ENCODE measurements at places on chromosomes 2 and 18. TPM values are rescaled to one million over a fixed set of nuclear protein-coding genes. Genes with fewer than 3 reads are reported as not detected.

SCYGR4 gene
- not detected for total RNA-seq

DNA sequence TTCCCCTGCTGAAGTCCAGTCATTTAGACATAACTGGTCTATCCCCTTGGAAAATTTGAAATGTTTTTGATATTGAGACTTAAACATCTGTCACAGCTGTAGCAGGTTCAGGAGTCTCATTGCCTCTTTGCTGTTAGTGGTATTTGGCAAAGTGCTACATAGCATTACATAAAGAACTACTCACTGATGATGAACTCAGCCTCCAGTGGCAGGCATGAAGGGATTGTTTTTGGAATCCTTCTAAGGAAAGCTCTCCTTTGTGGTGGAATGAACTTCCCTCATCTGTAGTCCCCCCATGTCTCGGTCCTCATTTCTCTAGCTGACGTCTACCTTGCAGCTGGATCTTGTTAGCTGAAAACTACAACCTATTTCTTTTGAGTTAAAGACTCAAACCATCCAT lies 111.6 kb downstream of the TACR1 start:
- no peaks in the 10 kb centered on the region for H3K36me3 ChIP-seq
- no peaks in the 10 kb centered on the region for H3K4me1 ChIP-seq
- no peaks in the 10 kb centered on the region for H3K27me3 ChIP-seq
- no peak overlapping the region for H3K27ac ChIP-seq

GRCh38 chr18:66999003-66999402 lies 395.1 kb upstream of the CDH19 start:
- DNase-seq = no peak
- H3K27me3 ChIP-seq = no peaks in the 10 kb centered on the region
- H3K4me3 ChIP-seq = no peak overlapping the region
- no peak overlapping the region for H3K27ac ChIP-seq

- no peaks in the 10 kb centered on the region for H3K36me3 ChIP-seq
- H3K27me3 ChIP-seq = no peaks in the 10 kb centered on the region
- no peak overlapping the region for H3K27ac ChIP-seq
- DNase-seq = no peak
- no peak overlapping the region for H3K4me3 ChIP-seq
- no peaks in the 10 kb centered on the region for H3K4me1 ChIP-seq
Measured at GRCh38 chr2:238927746-238928519, 80.0 kb downstream of the TWIST2 start.

- no peaks in the 10 kb centered on the region for H3K4me1 ChIP-seq
- H3K4me3 ChIP-seq = no peak overlapping the region
- no peaks in the 10 kb centered on the region for H3K27me3 ChIP-seq
- DNase-seq = no peak
- H3K27ac ChIP-seq = no peak overlapping the region
Measured at GRCh38 chr2:75002007-75002406, 43.6 kb downstream of the POLE4 start.

- H3K4me1 ChIP-seq = no peaks in the 10 kb centered on the region
- no peaks in the 10 kb centered on the region for H3K27me3 ChIP-seq
- no peak overlapping the region for H3K4me3 ChIP-seq
Measured at GRCh38 chr2:130785466-130786055, 30.2 kb downstream of the AMER3 start.

DNA sequence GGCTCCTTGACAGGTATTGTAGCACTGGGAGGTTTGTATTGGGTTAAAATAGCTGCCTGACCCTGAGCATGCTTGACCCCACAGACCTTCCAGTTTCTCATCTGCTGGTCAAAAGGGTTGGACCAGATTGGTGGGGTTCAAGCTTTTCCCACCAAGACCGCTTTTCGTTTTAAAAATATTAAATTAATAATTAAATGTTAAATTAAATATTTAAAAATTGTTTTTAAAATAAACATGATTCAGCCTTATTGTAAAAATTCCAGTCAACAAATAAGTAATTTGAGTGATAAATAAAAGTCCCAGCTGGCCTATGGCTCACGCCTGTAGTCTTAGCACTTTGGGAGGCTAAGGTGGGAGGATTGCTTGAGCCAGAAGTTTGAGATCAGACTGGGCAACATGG lies 36.6 kb upstream of the MCFD2 start:
- no peak overlapping the region for H3K27ac ChIP-seq
- H3K27me3 ChIP-seq = no peaks in the 10 kb centered on the region
- H3K4me1 ChIP-seq = peaks cover 25% of the 10 kb centered on the region
- H3K36me3 ChIP-seq = peaks cover 47% of the 10 kb centered on the region

DNA sequence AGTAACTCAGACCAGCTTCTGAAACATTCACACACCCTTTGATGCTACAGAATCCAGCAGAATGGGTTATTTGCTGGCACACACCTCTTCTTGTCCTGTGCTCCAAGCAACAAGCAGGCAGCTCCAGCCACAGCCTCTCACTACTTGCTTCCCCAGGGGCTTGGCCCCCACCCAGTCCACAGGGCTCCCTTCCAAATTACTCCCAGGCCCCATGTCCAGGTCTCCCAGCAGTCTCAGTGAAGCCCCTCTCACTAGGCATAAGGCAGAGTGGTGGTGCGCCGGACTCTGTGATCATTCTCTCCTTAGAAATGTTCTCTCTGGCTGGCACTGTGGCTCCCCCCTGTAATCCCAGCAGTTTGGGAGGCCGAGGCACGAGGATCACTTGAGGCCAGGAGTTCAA lies 25.9 kb downstream of the ITM2C start:
- H3K4me3 ChIP-seq = no peak overlapping the region
- H3K27me3 ChIP-seq = no peaks in the 10 kb centered on the region
- H3K36me3 ChIP-seq = no peaks in the 10 kb centered on the region
- DNase-seq = no peak

DNA sequence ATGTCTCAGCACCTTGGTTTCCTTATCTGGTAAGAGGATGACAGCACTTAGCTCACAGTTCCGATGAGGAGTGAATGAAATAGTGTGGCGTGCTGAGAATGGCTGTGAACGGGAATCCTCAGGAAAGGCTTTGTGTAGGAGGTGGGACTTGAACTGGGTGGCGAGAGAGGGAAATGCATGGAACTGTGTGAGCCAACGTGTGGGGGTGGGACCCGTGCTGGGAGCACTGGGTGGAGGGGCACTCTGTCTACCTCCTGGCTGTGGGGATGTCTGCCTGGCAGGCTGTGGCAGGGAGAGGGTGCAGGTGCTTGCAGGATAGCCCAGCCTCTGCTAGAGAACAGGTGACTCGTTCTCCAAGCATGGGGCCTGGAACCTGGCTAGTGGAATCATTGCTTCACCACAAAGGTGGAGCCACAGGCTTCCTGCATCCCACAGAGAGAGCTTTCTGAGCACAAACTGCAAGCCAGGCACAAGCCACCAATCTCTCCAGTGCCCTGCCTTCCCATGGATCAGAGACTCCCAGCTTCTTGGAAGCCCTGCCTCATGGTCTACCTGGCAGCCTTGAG lies 145.2 kb downstream of the CELF4 start:
- H3K4me1 ChIP-seq = no peaks in the 10 kb centered on the region
- H3K36me3 ChIP-seq = no peaks in the 10 kb centered on the region
- no peak for DNase-seq

FAM110C gene
- not detected for total RNA-seq

GRCh38 chr2:149630445-149630844 lies 42.9 kb upstream of the MMADHC start:
- H3K4me1 ChIP-seq = no peaks in the 10 kb centered on the region
- H3K27ac ChIP-seq = no peak overlapping the region
- H3K27me3 ChIP-seq = no peaks in the 10 kb centered on the region

DNA sequence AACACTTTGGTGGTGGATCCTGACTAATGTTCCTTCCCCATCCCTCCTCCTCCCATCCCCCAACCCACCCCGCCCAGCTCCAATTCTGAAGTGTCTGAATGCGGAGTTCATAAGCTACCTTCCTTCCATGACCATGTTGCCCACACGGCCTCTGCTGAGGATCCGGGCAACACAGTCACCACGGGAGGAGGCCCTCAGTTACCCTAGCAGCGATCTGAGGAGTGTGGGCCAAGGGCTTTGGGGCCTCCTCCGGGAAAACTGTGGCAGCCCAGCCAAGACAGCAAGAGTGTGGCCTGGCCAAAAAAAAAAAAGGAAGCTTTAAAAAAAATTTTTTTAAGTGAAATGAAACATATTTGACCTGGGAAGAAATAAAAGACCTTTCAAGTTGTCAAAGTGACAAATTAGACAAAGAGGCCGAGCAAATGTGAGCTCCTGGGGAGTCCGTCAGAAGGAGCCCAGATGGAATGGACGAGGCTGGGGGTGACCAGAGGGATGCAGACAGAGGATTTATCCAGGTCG lies 169.0 kb upstream of the PKDCC start:
- H3K36me3 ChIP-seq = no peaks in the 10 kb centered on the region
- no peak overlapping the region for H3K4me3 ChIP-seq
- H3K4me1 ChIP-seq = peaks cover 11% of the 10 kb centered on the region
- H3K27ac ChIP-seq = no peak overlapping the region
- DNase-seq = no peak

ZSWIM2 gene
- not detected for total RNA-seq

GRCh38 chr2:231565887-231566594 lies 26.6 kb upstream of the TEX44 start:
- H3K27me3 ChIP-seq = no peaks in the 10 kb centered on the region
- H3K4me1 ChIP-seq = no peaks in the 10 kb centered on the region
- no peak for DNase-seq
- H3K4me3 ChIP-seq = no peak overlapping the region
- H3K27ac ChIP-seq = no peak overlapping the region
